Keratinocyte (primary cell): ENCODE measurements at places on chromosomes 12 and 14. TPM values are rescaled to one million over a fixed set of nuclear protein-coding genes. Genes with fewer than 3 reads are reported as not detected.

DNA sequence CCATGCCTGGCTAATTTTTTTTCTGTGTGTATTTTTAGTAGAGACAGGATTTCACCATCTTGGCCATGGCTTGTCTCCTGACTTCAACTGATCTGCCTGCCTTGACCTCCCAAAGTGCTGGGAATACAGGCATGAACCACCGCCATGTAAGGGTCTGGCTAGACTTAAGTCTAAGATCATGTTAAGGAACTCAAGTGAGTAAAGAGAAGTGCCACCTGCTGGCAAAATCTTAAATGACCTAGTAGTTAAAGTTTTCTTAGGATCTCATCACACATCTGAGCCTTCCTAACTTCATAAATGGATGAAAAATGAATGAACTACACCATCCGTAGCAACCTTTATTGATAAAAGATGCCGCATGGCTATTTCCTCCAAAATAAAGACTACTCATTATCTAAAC, 1.7 kb upstream of the C12orf56 start:
- DNase-seq, result no peak

- DNase-seq, result no peak
Observed at GRCh38 chr12:78157199-78157598, 326.5 kb downstream of the NAV3 start.

DNA sequence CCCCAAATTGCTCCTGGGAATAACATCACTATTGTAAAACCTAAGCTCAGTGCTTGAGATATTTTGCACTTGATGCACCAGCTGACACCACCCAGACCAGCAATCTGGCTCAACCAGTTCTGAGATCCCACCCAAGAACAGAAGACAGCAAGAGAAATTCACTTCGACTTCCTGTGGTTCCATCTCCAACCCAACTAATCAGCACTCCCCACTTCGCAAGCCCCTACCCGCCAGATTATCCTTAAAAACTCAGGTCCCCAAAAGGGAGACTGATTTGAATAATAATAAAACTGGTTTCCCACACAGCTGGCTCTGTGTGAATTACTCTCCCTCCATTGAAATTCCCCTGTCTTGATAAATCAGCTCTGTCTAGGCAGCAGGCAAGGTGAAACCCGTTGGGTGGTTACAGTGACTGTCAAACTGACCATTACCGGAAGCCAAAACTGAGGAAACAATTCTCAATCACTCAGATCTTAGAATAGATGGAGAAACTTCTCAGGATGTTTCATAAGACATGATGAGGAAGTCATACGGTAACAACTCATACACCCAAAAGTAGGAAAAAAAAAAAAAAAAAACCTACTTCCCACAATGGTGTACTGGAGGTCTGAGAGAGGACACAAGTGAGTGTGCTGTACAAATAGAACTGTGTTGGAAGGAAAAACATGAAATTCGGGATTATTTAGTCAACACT, 92.4 kb downstream of the TMTC1 start:
- DNase-seq, result no peak

DNA sequence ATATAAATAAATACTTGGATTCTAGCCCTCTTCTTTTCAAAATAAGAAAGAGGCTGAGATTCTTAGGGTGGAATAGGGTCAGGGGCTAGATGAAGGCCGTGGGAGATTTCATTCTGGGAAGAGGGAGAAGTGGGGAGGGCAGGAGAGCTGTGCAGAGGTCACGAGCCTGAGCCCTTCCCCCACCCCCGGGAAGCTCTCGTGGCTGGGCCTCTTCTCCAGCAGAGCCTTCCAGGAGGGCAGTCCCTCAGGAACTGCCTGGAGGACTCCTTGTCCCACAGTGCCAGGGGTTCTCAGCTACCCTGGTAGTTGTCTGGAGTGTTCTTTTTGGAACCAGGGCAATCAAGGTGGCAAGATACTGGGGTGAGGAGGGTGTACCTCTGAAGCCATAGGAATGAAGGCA, 94.0 kb downstream of the ESR2 start:
- no peak for DNase-seq

DNA sequence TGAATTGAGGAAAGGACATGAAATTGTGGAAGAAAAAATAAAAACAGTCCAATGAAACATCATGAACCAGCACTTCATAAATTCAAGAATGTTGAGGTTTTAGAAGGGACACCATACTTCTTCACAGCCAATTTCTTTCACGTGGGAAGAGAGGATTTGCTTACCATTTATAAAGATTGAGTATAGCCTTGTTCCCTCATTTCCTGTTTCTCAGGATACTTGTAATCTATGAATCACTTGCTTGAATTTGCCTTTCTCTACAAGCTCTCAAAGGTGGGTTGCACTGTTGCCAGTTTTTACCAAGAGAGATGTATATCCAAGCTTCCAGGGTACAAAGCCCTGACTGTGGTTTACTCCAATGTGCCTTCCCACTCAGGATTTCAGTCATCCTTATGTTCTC, 116.1 kb downstream of the DUSP6 start:
- DNase-seq, result no peak

- DNase-seq, result no peak
Observed at GRCh38 chr14:83312511-83312910, 1778.9 kb upstream of the SEL1L start.

DNA sequence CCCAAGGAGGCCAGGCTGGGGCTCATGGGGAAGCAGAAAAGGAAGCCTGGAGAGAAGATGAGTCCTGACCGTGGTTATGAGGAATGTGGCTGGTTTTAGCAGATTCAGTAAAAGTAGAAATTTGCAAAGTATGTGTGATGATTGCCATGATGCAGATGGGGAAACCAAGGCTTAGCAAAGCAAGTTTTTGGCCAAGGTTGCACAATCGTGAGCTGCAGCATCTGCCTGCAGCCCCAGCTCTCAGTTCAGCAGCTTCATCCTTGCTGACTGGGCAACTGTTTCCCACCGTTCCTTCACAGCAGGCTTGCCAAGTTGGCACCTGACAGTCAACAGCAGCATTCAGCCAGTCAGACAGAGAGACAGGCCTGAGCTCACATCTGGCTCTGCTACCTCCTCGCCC, 656.7 kb downstream of the MED13L start:
- no peak for DNase-seq

GRCh38 chr12:123077298-123078119, 73.4 kb downstream of the PITPNM2 start:
- no peak for DNase-seq

GRCh38 chr12:75317784-75318183, 12.3 kb downstream of the CAPS2 start:
- DNase-seq, result no peak

- DNase-seq, result no peak
Observed at GRCh38 chr12:123096741-123097140, 54.1 kb downstream of the PITPNM2 start.

Gene VCPKMT
- 4.4 to 9.4 TPM (median 5.1 TPM) in 3 replicates for polyA plus RNA-seq

Gene GLT8D2
- polyA plus RNA-seq, result 1.1 to 1.4 TPM (median 1.2 TPM) in 3 replicates

Gene INHBE
- not detected in 3 replicates for polyA plus RNA-seq

Gene GNPTAB
- 30.4 to 35.7 TPM (median 33.0 TPM) in 3 replicates for polyA plus RNA-seq

Gene SLC25A47
- not detected in 3 replicates for polyA plus RNA-seq

Gene SCN8A
- 0.58 to 1.2 TPM (median 1.1 TPM) in 3 replicates for polyA plus RNA-seq

Gene TAS2R8
- not detected in 3 replicates for polyA plus RNA-seq

Gene SIX6
- polyA plus RNA-seq, result not detected in 3 replicates

Gene TEX52
- polyA plus RNA-seq, result not detected in 3 replicates

Gene NAV3
- 11.2 to 22.9 TPM (median 22.6 TPM) in 3 replicates for polyA plus RNA-seq
